Activated naive CD4-positive, alpha-beta T cell treated with anti-CD3 and anti-CD28 coated beads for 36 hours (primary cell): ENCODE measurements at places on chromosomes 4 and X.

- no peak for DNase-seq
These were observed 24.0 kb upstream of the SPARCL1 start for GRCh38 chr4:87553182-87553581.

DNA sequence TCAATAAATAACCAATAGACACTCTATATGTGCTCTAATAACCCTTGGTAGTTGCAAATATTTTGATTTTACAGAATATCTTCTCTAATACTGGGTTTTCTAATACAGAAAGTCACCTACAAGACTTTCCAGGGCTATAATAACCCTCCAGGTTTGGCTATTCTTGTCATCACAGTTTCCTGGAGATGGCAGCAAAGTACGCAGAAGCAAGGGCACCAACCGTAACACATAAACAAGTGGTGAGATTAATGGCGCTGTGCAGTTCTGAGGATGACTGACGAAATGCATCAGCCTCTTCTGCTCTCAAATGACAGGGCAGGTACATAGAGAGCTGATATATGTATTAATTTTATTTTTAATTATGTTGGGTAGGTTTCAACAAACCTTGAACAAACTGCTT lies 122.4 kb downstream of the C4orf33 start:
- peak; percentile 4 for DNase-seq

GRCh38 chr4:109429545-109429944 lies 4.1 kb upstream of the SEC24B start:
- no peak for DNase-seq

GRCh38 chrX:79259073-79259689 lies 108.0 kb downstream of the ITM2A start:
- DNase-seq, result peak; percentile 68

- DNase-seq, result no peak
These were observed 128.4 kb upstream of the SCML1 start for GRCh38 chrX:17608888-17609287.

DNA sequence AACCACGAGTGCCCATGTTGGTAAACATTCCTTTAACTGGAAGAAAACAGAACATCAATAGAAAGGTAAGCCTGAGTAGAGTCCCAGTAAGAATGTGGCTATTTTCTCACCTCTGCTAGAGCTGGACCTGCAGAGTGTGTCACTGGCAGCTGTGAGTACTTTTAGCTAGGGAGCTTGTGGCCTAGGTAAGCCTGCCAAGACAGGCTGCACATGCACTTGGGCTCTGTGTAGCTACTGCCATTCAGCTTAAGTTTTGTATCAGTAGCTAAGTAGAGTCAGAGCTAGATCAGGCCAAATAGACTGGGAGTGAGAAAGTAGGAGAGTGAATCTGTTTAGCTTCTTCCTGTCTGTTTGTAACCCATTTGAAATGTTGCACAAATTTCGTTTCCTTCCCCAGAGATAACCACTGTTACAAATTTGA lies 35.3 kb downstream of the RBPJ start:
- DNase-seq, result peak; percentile 14

- DNase-seq, result peak; percentile 43
These were observed 205.3 kb downstream of the TENM3 start for GRCh38 chr4:182448281-182449151.

DNA sequence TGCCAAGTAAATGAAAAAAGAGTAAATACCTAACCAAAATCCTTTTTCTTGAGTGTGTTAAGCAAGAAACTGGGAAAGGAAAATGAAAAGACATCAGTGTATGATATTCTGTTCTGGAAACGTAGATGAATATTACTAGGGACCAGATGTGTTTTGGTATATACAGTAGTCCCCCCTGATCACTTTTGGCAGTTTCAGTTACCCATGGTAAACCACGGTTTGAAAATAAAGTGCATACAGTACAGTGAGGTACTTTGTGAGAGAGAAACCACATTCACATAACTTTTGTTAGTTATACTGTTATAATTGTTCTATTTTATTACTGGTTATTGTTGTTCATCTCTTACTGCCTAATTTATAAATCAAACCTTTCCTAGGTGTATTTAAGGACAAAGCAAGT lies 250.9 kb downstream of the TENM3 start:
- no peak for DNase-seq

GRCh38 chr4:113434247-113434587 lies 327.3 kb downstream of the CAMK2D start:
- DNase-seq, result no peak

- no peak for DNase-seq
These were observed 167.8 kb downstream of the NDST4 start for GRCh38 chr4:114945616-114946015.

GRCh38 chrX:14676431-14676830 lies 147.1 kb downstream of the GLRA2 start:
- DNase-seq, result no peak

DNA sequence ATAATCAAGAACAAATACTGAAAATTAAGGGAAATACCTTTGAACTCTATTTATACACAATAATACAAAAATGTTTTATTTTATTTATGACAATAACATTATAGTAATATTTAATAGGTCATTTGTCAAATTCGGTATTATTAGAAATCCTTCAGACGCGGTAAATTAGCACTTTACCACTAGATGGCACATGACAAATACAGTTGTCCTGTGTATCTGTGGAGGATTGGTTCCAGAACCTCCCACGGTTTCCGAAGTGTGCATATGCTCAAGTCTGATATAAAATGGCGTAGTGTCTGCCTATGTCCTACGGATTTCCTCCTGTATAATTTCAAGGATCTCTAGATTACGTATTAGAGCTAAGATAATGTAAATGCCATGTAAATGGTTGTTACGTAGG lies 8.1 kb upstream of the LINC00632 start:
- DNase-seq, result no peak

DNA sequence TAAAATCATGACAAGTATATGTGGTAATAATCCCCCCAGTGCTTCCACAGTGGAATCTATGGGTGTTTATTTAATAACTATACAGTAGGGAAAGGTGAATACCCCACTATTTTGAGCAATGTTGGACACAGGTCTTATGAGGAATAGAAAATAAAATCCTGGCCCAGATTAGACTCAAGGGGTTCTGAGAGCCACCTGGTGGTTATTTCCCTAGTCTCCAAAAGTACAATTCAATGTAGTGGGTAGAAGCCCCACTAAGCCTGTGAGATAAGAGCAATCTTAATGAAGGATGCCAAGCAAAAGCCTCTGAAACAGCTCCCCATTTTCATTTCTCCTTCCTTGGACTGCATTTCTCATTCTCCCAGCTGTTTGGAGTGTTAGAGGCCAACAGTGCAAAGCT lies 328.2 kb upstream of the NR3C2 start:
- DNase-seq, result no peak

DNA sequence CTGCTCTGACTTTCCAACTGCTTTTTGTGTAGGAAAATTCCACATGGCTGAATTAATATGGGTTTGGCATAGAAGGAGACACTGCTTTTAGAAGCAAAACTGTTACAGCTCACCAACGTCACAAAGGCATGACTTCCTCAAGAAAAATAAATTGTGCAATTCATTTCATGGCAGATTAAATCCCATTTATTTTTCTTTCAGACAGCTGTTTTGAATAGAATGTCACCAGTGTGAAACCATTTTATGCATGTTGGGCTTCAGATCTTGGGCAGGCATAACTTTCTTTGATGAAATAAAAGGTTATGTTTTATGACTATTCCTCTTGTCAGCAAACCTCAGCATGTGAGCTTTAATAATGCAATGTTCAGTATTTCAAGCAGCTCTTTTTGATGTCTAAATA lies 542.8 kb downstream of the GALNTL6 start:
- DNase-seq, result no peak
